ENCODE measurements at places on chromosomes 12 and 14. TPM values are rescaled to one million over a fixed set of nuclear protein-coding genes. Genes with fewer than 3 reads are reported as not detected.

- DNase-seq = no peak
Measured at GRCh38 chr14:91750634-91751198, 18.8 kb upstream of the CATSPERB start.

The PMCH gene
- not detected for total RNA-seq

GRCh38 chr12:107309020-107309419 lies 215.7 kb upstream of the CRY1 start:
- no peak for DNase-seq

DNA sequence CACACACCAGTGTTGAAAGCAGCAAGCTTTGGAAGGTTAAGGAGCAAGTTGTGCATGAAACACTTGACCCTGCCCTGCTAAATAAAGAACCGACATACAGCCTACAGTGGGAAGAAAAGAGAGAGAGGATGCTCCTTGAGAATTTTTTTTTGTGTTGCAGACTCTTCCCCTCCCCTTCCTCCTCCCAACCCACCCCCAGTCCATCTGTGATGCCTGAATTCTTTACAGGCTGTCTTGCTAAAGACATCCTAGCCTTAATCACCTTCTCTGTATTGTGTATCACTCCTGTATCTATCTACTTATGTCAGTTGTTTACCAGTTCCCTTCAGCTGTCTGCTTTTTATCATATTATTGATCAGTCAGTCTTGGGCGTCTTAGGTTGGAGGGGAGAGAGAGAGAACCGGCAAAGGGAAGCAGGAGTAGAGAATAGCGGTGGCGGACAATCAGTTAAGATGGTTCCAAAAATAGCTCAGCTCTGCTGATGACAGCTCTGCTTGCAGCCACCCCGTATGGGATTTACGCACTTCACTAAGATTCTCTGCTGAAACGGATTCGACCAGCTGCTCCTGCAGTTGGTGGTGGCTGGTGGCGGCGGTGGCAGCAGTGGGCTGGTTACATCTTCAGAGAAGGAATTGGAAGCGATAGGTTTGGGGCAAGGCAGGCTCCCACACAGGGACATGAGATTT lies 664.7 kb downstream of the NRXN3 start:
- no peak for DNase-seq

DNA sequence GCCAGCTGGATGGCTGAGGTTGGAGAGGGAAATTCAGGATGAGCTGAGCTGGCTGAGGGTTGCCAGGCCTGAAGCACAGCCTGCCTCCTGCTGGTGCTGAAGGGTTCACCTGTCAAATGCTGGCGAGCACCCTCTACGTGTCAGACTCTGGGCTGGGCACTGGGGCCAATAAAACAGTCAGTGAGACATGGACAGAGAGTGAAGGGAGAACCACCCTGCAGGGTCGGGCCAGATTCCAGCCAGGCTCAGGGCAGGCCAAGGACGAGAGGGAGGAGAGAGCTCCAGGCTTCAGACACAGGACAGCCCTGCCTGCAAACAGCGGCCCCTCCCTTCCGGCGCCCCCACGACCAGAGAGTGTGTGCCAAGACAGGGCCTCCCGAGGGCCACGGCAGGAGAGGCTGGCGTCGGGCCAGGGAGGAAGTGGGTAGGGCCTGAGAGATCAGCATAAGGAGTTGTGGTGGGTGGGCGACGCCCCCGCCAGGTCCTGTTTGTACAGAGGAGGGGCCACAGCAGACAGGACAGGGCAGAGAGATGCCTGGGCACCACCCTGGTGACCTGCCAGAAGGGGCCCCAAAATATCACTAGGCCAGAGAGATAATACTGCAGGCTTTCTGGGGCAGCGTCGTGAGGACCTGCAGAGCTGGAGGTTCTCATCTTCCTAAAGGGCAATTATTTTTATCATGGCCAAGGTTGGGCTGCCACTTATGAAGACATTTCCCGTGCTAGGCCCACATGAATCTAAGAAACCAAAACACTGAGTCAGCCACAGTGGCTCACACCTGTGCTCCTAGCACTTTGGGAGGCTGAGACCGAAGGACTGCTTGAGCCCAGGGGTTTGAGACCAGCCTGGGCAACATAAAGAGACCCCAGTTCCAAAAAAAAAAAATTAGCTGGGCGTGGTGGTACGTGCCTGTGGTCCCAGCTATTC lies 73.1 kb upstream of the GPR68 start:
- peak; percentile 72 for DNase-seq
